ENCODE measurements at places on chromosomes 2 and 18. TPM values are rescaled to one million over a fixed set of nuclear protein-coding genes. Genes with fewer than 3 reads are reported as not detected.

PJVK gene
- 1.2 TPM for total RNA-seq

DNA sequence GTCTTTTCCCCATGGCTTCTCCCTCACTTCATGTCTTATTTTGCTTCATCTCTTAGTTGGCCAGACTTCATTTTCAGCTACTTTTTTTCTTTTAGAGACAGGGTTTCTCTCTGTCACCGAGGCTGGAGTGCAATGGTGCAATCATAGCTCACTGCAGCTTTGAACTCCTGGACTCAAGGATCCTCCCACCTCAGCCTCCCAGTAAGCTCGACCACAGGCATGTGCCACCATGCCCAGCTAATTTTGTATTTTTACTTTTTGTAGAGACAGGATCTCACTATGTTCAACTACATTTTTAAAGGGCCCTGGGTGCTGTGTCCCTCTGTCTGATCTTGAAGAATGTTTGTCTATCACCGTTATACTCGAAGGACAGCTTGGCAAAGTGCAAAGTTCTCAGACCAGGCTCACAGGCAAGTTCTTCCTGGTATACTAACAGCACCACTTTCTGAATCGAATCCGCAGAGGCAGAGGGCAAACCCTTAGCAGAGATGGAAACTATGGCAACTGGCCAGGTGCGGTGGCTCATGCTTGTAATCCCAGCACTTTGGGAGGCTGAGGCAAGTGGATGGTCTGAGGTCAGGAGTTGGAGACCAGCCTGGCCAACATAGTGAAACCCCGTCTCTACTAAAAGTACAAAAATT lies 60.9 kb downstream of the SOWAHC start:
- no peak for DNase-seq

ATP6V1B1 gene
- total RNA-seq, result 0.85 TPM

- no peak for DNase-seq
Observed at GRCh38 chr2:88967844-88968243, 276.4 kb downstream of the RPIA start.

GRCh38 chr18:62637807-62638687 lies 77.3 kb upstream of the PHLPP1 start:
- no peak for DNase-seq

GRCh38 chr2:67600222-67600871 lies 203.2 kb downstream of the ETAA1 start:
- no peak for DNase-seq

ZDBF2 gene
- total RNA-seq, result 8.5 TPM

DNA sequence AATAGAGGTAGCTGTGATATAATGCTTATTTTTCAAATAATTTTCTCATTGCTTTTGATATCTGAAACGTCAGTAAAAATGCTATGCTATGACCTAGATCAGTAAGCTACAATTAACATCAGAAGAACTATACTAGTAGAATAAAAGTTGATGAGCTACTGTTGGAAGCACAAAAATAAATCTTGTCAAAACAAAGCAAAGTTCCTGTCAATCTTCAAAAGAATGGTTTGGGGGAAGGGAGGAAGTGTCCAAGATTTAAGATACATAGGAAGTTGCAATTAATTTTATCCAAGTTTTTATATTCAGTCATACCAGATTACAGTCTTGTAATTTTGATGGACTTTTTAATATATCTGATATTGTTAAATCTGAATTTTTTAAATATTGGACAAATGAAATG lies 19.2 kb downstream of the IRS1 start:
- no peak for DNase-seq

GRCh38 chr2:214265991-214266489 lies 144.8 kb upstream of the VWC2L start:
- no peak for DNase-seq

- DNase-seq, result no peak
Observed at GRCh38 chr18:13628211-13628610, 98.1 kb downstream of the FAM210A start.

GRCh38 chr2:27833931-27834330 lies 56.3 kb downstream of the RBKS start:
- DNase-seq, result no peak

DNA sequence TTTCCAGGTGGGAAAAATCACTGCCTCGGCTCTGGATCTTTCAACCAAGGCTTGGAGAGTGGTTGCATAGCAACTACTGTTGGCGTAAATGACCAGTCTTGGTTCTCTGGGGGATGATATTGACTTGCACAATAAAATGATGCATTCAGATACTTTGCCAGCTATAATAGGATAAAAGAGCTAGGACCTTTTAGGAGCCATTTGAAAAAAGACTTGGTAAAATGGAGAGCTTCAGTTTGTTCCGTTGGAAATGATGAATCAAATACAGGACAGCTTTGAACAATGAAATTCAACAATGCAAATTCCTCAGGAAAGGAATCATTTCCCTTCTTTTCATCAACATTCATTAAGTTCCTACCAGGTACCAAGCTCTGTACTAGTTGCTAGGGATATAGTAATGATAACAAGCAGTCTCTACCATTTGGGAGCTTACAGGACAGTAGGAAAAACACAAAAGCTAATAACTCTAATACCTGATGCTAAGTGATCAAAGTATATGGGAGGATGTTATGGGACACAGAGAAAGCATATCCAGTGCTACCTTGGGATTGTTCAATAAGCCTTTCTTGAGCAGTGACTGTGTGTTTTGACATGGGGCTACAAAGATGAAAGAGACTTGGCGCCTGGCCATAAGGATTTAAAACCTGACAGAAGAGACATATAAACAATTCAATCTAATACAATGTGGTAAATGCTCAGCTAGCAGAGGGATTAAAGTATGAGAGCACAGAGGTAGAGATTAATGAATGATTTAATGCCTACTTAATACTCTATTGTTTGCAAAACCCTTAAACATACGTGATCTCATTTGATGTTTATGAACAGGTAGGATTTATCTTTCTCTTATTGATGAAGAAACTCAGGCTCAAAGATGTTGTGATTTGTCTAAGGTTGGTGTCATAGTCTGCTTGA lies 110.7 kb downstream of the QPCT start:
- no peak for DNase-seq

- DNase-seq, result no peak
Observed at GRCh38 chr2:234650911-234651310, 154.0 kb upstream of the ARL4C start.

GRCh38 chr2:164275659-164276058 lies 345.6 kb downstream of the GRB14 start:
- no peak for DNase-seq

- DNase-seq, result no peak
Observed at GRCh38 chr2:128625963-128626759, 307.5 kb upstream of the HS6ST1 start.

GPR17 gene
- total RNA-seq, result not detected

RELCH gene
- total RNA-seq, result 14.8 TPM

- no peak for DNase-seq
Observed at GRCh38 chr2:119248311-119248710, 24.7 kb downstream of the STEAP3 start.

AOX1 gene
- 16.6 TPM for total RNA-seq

All from left cardiac atrium (tissue), 4 donors.